ENCODE measurements at places on chromosomes 2 and 18.

- no peak for DNase-seq
Observed at GRCh38 chr2:167127135-167127534, 238.9 kb downstream of the XIRP2 start.

DNA sequence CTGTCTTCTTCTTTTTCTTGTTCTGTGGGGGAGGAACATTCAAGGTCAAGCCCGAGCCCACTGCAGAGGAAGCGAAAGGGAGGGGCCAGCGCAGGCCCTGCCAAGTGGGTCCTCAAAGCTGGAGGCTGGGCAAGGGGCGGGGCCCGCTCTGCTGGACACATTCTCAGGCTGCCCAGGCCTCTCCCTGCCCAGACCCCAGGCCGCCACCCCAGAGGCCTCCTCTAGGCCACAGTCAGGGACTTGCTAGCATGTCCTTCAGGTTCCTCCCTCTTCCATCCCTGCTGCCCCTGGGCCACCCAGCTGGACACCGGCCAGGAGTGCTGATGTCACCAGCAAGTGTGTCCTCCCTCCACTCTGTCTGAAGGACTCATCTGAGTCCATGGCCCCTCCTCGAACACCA lies 44.1 kb downstream of the KIF1A start:
- DNase-seq, result no peak

DNA sequence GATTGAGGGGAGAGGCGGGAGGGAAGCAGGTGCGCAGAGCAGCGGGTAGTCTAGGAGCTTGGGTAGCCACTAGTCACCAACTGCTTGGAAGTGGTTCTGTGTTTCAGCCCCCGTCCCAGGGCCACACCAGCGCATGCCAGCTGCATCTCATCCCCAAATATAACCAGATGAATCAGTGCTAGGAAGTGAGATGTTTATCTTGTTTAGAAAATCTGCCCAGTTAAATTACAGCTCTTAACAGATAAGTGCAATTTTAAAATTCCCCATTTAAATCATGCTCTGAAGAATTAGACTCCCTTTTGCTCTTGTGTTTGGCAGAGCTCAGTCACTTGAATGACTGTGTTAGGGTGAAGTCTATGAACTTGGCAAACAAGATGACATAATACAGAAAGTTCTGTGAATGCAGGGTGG lies 193.8 kb downstream of the SEPTIN10 start:
- DNase-seq, result no peak

DNA sequence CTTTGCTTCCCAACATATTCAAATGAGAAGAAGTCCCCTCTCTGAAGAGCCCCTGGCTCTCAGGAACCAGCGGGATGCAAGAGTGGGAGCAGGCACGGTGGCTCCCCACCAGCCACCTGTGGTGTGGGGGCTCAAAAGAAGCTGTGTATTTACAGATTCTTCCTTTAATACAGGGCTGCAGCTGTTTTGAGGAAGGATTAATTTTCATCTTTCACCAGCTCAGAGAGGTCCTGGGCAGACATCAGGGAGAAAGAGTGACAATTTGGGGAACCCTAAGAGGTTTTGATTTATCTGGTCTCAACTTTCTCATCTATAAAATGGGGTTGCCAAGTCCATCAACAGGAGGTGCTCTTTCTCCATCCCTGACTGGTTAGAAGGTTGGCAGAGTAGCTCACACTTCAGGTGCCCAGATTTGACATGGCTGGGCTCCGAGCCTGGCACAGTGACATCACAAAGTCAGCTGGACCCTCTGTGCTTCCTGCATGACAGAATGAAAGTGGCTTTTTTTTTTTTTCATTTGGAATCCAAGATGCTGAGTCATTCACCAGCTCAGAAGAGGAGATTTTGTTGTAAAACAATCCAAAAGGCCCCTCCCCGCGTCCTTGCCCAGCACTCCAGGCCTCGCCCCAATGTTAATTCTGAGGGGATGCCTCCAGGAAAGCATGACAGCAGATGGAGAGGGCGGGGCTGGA lies 15.5 kb upstream of the SIX2 start:
- DNase-seq, result no peak

GRCh38 chr2:8000870-8001269 lies 681.0 kb upstream of the ID2 start:
- DNase-seq, result no peak

GRCh38 chr2:189533288-189534035 lies 47.1 kb downstream of the SLC40A1 start:
- no peak for DNase-seq

- DNase-seq, result no peak
Observed at GRCh38 chr2:208573569-208573968, 167.0 kb downstream of the PTH2R start.

GRCh38 chr18:48215876-48216638 lies 193.1 kb downstream of the ZBTB7C start:
- DNase-seq, result no peak

GRCh38 chr2:69275490-69275889 lies 111.5 kb downstream of the GFPT1 start:
- no peak for DNase-seq
